ENCODE measurements at places on chromosomes 5 and 9. TPM values are rescaled to one million over a fixed set of nuclear protein-coding genes. Genes with fewer than 3 reads are reported as not detected.

Gene PCDHA12
- 0.11 TPM for polyA plus RNA-seq

Gene PAEP
- polyA plus RNA-seq = not detected

Gene SHOC1
- polyA plus RNA-seq = 1.4 TPM

Gene CPEB4
- 50.6 TPM for polyA plus RNA-seq

Gene TMEM174
- 22.8 TPM for polyA plus RNA-seq

Gene HTR4
- 0.11 TPM for polyA plus RNA-seq

GRCh38 chr9:33184963-33185362 is 17.8 kb upstream of the B4GALT1 start:
- no peak for DNase-seq

DNA sequence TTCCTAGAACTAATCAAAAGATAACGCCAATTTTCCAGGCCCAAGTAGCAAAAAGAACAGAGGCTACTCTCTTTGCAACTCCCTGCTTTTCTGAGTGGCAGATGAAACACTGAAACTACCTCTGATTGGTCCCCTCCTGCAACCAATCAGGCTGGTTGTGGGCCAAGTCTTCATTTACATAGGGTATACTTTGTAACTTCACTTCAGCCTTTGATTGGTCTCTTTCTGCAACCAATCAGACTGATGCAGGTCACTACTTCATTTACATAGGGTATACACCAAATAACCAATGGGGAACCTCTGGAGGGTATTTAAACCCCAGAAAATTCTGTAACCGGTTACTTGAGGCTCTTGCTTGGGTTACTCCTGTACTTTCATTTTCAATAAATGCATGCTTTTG is 289.6 kb downstream of the MED10 start:
- no peak for DNase-seq

DNA sequence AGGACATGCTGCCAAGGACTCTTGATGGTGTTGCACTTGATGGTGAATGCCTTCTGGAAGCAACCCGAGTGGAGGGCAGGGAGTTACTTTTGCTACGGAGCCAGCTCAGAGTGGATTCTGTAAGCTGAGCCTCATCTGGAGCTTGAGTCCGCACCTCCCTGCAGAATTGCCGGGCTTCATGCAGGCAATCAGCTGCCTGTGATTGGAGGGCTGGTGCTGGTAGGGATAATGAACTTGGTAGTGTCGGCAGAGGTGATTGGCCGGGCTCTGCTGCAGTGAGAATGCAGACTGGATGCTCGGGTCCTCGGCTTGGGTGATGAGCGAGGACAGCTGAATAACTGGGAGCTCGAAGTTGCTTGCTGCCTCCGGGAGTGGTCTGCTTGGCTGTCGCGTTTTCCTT is 23.1 kb downstream of the SLC25A25 start:
- peak; percentile 81 for DNase-seq

DNA sequence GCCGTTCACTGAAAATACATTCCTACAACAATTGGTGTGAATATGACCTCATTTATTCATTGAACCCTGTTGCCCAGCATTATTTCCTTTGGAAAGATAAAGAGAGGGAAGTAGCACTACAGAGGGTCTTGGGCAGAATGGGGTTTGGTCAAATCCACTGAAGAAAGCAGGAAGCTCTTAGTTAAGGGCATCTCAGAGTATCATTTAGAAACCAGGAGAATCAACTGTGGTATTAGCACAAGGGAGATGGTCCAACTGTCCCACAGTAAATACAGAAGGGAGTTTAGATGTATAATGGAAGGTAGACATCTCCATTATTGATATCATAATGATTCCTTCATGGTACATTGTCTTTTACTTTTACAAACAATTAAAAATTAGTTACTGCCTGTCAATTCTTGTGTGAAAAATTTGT is 47.1 kb downstream of the LIX1 start:
- DNase-seq = no peak

GRCh38 chr5:86463339-86463738 is 154.4 kb upstream of the COX7C start:
- no peak for DNase-seq

DNA sequence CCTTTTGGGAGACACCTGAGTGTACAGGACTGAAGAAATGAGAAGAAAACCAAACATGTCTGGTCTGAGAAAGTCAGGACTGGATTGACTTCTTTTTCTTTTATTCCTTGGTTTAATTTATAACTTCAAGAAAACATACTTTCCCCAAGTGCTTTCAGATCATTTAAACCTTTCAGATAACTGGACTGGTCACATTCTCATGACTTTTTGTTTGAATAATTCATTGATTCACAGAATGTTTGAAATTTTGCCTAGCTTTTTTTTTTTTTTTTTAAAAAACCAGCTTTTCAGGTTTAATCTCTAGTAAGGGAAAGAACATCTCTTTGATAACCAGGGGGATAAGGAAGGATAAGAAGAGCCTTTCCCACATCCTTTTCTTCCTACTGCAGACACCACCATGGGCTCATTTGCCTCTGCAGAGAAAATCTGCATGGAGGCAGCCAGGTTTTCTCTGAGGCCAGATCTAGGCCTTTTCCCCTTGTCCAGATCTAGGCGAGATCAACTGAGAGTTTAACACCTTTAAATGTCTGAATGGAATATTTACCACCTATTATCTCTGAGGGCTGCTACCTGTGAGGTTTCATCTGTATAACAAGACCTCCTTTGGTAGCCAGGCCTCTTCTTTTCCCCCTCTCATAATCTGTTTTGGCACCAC is 45.0 kb upstream of the SLC28A3 start:
- DNase-seq = no peak

DNA sequence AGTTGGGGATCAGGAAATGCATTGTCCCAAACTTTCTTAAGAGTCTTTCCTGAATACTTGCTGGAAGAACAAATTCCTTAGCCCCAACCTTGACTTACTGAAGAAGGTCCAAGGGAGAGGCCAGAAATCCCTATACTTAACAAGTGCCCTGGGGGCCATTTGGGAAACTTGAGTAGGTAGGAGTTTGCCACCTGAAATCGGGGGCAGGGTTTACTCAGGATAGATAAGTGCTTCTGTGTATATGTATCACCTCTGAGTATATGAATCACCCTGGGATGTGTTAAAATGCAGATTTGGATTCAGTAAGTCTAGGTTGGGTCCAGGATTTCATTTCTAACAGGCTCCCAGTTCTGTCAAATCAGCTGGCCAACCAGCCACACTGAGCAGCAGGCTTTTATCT is 47.9 kb upstream of the MYO10 start:
- DNase-seq = no peak

GRCh38 chr5:8807636-8808035 is 738.2 kb downstream of the SEMA5A start:
- DNase-seq = no peak

GRCh38 chr9:133523106-133523505 is 1.7 kb downstream of the MYMK start:
- DNase-seq = no peak

DNA sequence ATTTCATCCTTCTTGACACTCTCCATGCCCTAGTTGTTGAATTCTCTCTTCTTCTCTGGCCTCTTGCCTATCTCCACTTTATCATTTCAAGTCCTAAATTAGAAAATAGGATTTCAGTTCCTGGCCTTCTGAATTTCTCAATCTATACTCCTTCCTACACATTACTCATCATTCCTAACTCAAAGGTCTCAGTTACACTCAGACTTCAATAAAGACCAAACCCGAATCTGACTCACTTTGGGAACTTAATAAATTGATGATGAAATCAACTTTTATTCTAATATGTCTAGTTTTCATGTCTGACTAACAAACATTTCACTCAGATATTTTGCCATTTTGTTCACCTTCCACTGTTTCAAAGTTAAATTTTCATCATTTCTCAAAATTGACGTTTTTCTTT is 113.6 kb upstream of the TSLP start:
- DNase-seq = no peak

DNA sequence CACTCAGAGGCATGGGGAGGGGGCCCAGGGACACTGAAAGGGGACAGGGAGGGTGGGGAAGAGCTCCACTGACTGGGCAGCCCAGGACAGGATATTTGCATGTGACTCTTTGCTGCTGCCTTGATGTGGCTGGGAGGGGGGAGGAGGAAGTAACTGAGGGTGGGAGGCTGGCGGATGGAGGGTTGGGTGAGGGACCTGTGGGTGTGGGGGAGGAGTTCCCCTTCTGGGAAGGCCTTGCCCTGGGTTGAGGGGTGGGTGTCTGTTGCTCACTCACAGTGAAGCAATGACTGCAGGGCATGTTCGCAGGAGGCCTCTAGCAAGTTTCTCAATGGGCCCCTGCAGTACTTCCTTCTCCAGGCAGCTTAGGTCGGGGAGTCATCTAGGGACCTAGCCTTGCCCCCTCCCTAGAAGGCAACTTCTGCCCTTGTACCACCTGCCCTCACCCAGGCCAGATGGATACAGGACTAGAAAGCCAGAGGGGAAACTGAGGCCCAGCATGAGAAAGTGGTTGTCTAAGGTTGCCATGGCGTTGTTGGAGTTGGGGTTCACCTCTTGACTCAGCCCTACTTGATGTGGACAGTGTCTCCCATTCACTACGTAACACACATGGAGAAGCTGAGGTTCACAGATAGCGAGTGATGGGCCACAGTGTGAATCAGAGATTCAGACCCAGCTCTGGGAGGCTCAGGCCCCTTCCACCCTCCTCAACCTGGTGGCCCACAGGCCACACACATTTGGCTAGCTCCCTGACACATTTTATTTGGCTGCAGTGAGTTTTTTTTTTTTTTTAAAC is 3.0 kb downstream of the GRK6 start:
- no peak for DNase-seq

GRCh38 chr9:16309469-16310271 is 560.8 kb downstream of the BNC2 start:
- DNase-seq = peak; percentile 47

- no peak for DNase-seq
Observed at GRCh38 chr9:133601746-133602145, 7.4 kb downstream of the FAM163B start.

- DNase-seq = no peak
Observed at GRCh38 chr9:35374436-35374835, 115.5 kb upstream of the RUSC2 start.

DNA sequence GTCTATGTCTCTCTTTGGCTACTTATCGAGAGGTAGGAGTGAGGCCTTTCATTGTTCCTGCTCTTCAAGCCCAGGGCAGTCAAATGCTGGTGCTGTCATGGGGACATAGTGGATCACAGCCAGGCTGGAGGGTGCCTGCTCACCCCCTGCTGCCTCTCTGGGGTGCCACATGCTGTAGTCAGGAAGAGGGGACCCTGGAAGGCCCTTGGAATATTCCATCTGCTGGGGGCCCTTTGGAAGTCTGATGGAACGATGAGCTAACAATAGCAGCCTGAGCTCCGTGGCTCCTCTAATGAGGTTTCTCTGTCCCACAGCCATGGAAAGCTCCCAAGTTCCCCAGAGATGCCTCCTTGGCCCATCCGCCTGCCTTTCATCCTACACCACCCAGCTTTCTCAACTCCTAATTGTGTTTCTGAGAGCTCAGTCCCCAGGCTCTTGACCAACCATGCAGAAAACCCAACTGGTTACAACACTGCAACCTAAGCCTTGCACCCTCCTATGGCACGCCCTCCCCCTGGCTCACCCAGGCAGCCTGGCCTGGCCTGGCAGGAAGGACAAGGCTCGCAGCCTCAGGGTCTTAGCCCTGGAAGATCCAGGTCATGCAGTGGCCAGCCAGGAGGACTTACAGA is 91.7 kb downstream of the NRG2 start:
- no peak for DNase-seq

DNA sequence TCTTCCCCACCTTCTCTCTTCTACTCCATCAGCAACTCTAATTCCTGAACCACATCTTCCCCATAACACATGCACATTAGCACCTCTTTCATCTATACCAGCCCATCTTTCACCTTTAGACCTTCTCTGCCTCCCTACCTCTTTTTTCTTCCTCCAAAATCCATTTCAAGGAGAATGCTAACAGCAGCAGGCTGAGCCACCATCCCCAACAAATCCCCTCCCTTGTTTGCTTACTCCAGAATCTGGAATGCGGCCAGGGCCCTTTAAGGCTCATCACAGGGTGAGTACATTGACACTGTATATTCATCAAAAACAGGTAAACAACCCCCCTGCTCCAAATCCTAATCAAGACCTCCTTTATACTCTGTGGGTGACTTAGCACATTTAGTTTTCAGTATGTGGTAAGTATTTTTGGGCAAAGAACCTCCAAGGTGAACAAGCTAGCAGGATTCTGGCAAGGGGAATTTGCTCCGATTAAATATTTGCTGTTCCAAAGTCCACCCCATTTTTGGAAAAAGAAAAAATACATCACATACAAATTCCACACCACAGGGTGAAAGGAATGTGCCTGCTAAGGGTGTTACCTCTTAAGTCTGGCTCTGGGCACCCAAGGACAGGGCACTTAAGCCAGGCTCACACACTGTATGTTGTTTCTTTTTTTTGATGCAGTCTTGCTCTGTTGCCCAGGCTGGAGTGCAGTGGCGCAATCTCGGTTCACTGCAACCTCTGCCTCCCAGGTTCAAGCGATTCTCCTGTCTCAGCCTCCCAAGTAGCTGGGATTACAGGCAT is 71.4 kb downstream of the SERINC5 start:
- no peak for DNase-seq

DNA sequence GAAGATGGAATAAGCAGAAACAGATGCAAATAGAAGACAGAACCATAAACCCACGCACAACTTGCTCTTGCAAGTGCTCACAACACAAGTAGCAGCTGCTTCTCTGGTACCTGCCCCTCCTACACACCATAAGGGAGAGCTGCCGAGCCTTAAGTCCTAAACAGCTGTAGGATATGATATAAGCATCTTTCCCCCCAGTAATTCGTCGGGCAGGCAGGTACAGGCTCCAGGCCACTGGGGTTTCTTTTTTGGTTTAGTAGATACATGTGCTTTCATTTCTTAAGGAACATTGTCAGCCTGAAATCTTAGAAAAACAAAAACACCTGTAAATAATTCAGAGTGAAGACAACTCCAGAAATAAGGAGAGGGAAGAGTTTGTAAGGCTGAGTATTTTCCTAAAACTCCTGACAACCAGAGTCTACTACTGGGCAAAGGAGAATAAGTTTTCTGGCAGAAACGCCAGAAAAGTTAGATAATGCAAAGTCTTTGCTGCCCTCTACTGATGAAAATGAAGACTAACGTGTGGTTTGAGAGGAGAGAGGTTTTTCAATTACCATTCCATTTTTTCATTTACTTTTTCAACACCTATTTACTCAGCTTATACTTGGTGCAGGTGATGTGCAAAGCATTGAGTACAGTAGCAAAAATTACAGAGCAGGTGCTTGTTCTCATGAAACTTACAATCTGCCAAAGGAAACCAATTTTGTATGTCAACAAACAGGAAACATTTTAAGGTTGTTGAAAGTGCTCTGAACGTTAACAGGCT is 20.1 kb upstream of the TCERG1 start:
- DNase-seq = no peak

DNA sequence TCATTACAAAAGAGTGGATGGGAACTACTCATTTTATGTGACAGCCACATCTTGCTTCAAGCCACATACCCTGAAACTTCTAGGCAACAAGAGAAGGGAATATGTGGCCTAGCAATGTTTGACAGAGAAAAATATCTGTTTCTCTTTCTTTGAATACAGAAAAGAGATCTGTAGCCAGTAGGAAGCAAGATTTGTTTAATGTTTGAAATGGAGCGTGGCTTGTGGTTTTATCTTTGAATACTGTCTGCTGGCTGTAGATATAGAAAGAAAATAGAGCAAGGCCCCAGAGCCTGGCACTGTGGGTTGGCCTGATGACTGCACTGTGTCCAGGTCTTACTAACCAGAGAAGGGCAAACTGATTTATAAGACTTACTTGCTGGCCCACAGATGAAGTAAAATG is 133.8 kb downstream of the ARHGEF28 start:
- DNase-seq = no peak

Data from renal cortex interstitium (tissue), 15 donors.